ENCODE measurements at places on chromosomes 2 and 18. TPM values are rescaled to one million over a fixed set of nuclear protein-coding genes. Genes with fewer than 3 reads are reported as not detected.

DNA sequence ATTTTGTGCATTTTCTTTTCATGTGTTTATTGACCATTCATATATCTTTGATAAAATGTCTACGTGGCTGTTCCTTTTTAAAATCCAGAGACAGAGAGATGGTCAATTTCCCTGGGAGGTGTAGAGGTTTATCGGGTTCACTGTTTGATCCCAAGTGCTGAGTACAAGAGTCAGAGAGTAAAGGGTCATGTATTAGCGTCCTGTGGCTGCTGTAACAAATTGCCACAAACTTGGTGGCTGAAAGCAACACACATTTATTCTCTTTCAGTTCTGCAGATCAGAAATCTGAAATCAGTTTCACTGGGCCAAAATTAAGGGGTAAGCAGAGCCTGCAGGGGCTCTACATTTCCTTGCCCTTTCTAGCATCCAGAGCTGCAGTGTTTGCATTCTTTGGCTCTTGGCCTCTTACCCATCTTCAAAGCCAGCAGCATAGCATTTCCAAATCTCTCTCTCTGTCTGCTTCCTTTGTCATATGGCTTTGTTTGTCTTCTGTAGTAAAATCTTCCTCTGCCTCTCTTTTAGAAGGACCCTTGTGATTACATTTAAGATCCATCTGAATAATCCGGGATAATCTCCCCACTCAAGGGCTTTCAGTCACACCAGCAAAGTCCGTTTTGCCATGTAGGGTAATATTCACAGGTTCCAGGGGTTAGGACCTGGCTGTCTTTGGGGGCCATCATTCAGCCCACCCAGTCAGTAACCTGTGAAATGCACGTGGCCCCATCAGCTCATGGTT, 49.9 kb downstream of the TMEM17 start:
- DNase-seq = no peak

DNA sequence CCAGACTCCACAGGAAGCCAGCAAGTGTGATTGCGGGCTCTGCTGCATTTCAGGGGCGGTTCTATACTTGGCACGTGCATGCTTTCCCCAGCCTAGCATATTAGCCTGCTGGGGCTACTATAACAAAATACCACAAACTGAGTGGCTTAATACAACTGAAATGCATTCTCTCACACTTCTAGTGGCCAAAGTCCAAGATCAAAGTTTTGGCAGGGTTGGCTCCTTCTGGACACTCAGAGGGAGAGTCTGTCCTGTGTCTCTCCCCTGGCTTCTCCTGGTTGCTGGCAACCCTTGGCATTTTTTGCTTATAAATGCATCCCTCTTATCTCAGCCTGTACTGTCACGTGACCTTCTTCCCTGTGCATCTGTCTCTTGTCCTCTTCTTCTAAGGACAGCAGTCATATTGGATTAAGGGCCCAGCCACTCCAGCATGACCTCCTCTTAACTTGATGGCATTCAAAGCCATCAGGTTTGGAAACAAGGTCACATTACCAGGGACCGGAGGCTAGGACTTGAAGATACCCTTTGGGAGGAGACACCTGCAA, 138.7 kb downstream of the RNF152 start:
- DNase-seq = no peak

DNA sequence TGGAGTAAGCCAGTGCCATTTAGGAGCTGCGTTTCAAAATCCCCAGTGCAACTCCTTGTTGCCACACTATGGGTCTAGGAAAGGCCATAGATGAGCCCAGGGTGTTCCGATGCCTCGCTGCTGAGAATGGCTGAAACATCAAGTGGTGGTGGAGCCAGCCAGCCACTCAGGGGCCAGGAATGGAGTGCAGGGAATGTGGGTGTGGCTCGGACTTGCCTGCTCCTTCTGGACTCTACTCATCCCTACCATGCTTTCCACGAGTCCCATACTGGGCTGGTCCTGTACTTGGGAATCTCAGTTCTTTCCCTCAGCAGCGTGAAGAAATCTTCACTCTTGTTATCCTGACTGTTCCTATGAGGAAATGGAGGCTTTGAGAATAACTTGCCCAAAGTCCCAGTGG, 143.5 kb downstream of the INSIG2 start:
- DNase-seq = no peak

- no peak for DNase-seq
These were observed 368.4 kb downstream of the MTX2 start for GRCh38 chr2:176637486-176638166.

DNA sequence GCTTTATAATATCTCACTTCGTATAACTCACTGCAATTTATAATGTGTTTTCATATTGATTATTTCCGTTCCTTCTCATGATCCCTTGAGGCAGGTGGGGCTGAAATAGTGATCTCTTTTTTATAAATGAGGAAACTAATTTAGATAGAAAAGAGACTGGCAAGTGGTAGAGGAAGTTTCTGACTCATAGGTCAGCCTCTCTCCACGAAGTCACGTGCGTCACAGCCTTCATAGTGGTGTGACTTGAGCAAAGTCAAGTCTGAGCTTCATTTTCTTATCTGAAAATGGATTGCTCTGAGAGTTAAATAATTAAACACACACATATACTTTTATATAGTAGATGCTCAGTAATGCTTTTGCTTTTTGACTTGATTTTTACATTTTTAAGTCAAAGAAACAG, 19.9 kb downstream of the ABCG5 start:
- DNase-seq = no peak

DNA sequence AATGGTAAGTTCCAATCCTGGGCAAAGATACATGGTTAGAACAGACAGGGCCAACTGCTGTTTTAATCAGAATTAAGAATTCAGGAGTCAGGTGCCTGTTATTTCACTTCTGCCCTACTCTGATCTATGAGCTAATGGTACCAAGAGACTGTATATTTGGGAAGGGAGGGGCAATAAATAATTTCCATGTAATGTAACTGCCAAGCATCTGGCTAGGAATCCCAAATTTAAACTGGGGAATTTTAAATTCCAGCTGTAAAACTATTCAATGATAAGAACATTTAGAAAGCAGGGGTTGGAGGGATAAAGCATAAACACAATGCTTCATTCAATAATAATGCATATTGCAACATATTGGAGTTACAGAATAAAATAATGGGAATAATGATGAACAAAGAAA, 49.7 kb downstream of the SCN7A start:
- no peak for DNase-seq

DNA sequence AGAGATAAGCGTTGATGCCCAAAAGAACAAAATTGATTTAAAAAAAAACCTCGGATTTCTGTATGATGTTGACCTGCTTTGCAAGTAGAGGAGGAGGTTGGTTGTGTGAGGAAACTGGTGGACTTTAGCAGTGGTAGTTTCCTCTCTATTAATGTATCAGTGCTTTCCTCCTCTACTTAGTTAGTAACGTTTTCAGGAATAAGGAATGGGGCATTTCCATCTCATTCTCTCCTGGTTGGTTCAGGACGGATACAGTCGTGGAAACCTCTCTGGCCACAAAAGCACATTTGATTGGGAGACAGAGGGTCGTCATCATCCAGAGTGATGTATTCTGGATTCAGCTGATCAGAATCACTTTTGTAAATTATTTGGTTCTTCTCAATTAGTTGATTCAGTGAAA, 1.5 kb downstream of the FHOD3 start:
- no peak for DNase-seq

- no peak for DNase-seq
These were observed 142.4 kb downstream of the MREG start for GRCh38 chr2:215870986-215871385.

GRCh38 chr2:100236166-100236565, 86.1 kb downstream of the LONRF2 start:
- DNase-seq = no peak

- no peak for DNase-seq
These were observed 277.3 kb downstream of the LRATD1 start for GRCh38 chr2:14909795-14910194.

- DNase-seq = no peak
These were observed 57.4 kb downstream of the CELF4 start for GRCh38 chr18:37508207-37508606.

DNA sequence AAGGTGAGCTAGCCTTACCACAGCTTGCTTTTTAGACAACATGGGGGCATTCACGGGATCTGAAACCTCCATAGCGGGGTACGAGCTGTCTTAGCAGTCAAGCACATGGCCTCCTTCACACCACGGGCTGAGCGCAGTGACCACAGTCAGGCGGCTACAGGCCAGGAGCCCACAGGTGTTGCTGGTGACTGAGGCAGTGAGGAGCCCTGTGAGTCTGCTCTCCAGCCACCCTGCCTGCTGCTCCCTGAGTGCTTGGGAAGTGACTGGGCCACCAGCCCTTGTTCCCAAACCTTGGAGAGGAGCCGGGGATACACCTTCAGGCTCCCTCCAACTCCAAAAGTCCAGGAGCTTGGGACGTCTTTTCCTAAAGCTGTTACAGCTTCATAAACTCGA, 418.1 kb upstream of the MYT1L start:
- DNase-seq = no peak

DNA sequence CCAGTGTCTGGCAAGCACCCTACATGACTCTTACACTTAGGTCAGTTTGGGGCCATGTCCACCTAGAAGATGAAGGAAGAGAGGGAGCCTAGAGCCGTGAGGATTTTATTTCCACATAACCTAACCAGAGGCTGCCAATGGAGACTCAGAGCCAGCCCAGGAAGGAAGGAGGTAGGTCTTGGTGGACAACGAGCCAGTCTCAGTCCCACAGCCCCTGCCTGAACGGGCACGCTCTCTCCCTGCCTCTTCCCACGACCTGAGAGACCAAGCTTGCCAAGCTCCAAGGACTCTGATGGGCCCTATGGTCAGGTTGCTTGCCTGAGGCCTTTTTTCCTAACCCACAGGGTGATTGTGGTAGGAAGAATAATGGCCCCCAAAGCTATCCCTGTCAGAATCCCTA, 188.4 kb downstream of the TFCP2L1 start:
- no peak for DNase-seq

GRCh38 chr2:71502941-71503738, 49.8 kb downstream of the DYSF start:
- no peak for DNase-seq

DNA sequence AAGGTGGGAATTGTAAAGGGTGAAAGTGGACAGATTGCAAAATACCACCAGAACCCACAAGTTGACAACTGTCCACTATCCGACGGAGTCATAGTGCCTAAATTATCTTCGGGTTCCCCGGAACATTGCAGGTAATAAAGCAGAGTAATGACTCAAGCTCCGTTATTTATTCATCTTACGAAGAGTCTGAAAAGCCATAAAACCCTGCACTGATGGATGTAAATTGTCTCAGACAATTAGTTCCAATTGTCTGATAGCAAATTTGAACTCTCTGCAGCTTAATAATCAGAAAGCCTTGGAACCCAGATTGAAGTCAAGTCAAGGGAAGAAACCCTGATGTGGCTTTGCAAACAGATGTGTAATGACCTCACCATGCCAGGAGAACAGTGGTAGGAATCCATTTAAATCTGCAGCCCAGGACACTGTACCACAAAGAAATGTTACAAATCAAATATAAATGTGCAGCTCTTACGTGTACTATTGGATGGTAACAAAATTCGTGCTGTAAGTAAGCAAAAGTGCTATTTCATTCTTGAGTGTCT, 437.3 kb upstream of the SOX11 start:
- DNase-seq = no peak

- no peak for DNase-seq
These were observed 91.4 kb upstream of the CHST9 start for GRCh38 chr18:27276479-27276878.

GRCh38 chr2:27155069-27155520, 6.3 kb downstream of the TCF23 start:
- no peak for DNase-seq

- DNase-seq = no peak
These were observed 99.0 kb downstream of the MGAT5 start for GRCh38 chr2:134352844-134353243.

DNA sequence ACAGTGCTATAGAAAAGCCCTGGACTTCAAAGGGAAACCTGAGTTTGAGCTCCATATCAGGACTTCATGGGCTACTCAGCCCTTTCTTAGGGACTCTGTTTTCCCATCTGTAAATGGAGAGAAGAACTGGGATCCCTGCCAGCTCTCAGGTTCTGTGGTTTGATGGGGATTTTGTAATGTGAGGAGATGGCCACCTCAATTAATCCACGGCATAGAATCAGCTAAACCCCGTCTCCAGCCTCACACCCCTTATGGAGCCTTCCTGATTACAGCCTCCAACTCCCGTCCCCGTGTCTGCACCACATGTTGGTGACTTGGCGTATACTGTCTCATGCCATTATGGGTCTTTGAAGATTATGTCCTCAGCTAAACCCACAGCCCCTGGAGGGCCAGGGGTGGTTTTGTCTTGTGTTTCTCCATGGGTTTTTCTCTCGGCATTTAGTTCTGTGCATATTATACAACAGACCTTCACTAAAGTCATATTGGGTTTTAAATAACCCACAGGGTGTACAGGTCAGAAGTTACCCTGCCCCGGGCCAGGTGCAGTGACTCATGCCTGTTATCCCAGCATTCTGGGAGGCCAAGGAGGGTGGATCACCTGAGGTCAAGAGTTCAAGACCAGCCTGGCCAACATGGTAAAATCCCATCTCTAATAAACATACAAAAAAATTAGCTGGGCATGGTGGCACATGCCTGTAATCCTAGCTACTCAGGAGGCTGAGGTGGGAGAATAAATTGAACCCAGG, 63.8 kb upstream of the PPP1CB start:
- DNase-seq = no peak

The MSTN gene
- polyA plus RNA-seq = 2.2 TPM

The IL36RN gene
- not detected for polyA plus RNA-seq

The LCT gene
- polyA plus RNA-seq = 0.04 TPM

The C1QL2 gene
- polyA plus RNA-seq = not detected

The PAIP2B gene
- polyA plus RNA-seq = 18.7 TPM

The GTF2A1L gene
- polyA plus RNA-seq = 0.95 TPM

The NHEJ1 gene
- polyA plus RNA-seq = 17.6 TPM

The HOXD1 gene
- polyA plus RNA-seq = 11.5 TPM
